ENCODE measurements at places on chromosomes 11 and 22. TPM values are rescaled to one million over a fixed set of nuclear protein-coding genes. Genes with fewer than 3 reads are reported as not detected.

DNA sequence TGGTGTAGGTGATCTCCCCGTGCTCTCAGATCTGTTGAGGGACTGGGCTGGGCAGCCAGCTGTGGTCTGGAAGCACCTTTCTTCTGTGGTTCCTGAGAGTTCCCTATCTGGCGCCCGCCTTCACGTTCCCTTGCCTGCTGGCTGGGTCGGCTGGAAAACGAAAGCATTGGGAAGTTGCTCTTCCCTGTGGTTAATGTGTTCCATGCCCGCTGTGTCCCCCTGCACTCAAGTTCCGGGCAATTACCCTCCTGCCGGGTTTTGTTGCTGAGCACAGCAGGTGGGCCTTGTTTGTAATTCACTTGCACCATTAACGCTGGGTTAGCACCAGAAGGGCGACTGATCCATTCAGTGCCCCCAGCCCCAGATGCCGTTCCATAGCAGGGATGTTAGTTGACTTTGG lies 134.1 kb downstream of the GRIK4 start:
- DNase-seq = peak; percentile 67

DNA sequence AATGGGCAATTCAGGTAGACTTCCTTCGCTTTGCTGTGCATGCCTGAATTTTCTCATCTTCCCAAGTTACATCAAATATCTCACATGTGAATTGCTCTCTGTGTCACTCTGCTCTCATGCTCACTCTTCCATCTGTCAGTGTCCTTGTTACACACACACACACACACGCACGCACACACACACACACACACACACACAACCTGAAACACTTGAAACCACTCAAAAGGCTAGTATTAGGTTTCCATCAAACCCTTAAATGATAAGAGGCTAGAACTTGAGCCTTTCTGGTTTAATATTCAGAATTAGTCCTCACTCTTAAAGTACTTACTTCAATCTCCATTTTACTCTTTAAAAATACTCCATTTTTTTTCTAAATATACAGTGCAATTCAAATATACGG lies 282.4 kb downstream of the C11orf87 start:
- no peak for DNase-seq

- DNase-seq = no peak
Measured at GRCh38 chr22:44051961-44052360, 27.9 kb downstream of the PARVB start.

- DNase-seq = no peak
Measured at GRCh38 chr11:19995145-19995544, 165.1 kb downstream of the DBX1 start.

TRPC6 gene
- 7.5 TPM for polyA plus RNA-seq

TEX54 gene
- polyA plus RNA-seq = 0.33 TPM

BIK gene
- 1.0 TPM for polyA plus RNA-seq

Measured in left renal cortex interstitium (tissue), 4 donors.